Muscle of leg (tissue), 16 donors: ENCODE measurements at places on chromosomes 5 and 9. TPM values are rescaled to one million over a fixed set of nuclear protein-coding genes. Genes with fewer than 3 reads are reported as not detected.
A peak's percentile ranks its signal among the peaks of the same experiment; 100 is the strongest.

The RMRP gene
- not detected for polyA plus RNA-seq

GRCh38 chr5:103667068-103667467 lies 104.5 kb upstream of the NUDT12 start:
- no peak for DNase-seq

DNA sequence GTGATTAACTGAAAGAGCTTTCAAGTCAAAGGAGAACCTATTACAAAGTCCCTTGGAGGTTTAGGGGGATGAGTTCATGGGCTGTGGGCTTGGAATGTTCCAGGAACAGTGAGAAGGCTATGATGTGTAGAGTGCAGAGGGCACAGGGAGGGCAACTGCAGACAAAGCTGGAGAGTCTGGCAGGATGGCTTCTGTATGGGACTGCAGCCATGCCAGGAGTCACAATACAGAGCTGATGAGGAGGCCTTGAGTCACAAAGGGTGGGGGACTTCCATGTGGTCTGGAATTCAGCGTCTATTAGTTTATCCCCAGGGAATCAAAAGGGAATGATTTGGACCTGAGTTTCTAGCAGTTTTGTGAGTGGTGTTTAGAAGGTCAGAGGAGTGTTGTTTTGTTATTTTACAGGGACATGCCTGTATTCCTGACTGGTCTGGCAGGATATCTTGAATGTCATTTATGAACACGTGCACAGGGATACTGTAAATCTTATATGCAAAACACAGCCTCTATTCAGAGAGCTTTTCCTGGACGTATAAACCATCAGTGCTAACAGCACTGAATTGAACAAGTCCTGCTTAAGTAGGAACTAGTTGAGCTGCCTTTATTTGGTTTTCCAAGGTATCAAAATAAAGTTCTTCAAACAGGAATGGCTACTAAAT lies 14.3 kb upstream of the TEK start:
- no peak for DNase-seq

- DNase-seq: no peak
These were observed 43.4 kb upstream of the BICD2 start for GRCh38 chr9:92807757-92808725.

The CBY3 gene
- polyA plus RNA-seq: 0.62 TPM

DNA sequence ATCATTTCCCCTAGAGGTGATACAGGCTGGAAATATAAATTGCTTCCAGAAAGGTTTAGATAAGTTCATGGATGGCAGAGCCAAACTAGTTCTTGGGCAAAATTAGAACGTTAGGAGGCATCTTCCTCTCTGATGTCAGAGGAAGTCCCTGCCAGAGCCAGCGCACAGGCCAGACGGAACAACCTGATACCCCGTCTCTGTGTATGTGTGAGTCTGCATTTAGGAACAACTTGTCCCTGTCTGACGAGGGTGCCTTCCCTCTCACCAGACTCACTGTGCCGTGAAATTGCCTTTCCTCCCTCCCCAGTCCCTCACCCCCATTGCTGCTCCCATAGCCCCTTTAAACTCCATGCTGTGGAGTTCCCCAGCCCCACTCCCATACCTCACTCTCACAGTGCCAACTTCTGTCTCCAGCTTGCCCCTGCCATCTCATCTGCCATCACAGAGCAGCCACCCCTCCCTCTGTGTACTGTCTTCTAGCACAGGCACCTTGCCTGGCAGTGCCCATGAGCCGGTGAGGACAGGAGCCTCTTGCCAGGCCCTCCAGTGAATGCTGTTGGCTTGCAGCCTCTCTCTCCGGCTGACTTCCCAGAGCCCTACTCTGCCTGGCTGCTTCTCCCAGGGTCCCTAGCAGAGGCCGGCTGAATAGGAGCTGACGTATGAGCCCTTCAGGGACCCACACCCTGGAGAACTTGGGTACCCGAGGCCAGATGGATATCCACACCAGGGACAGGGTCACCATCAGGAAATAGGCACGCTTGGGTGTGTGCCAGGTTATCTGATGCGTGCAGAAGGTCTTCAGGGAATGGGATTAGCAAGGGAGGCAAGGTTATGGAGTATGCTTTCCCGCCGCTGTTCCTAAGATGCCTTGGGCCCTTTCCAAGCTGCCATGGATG lies 26.7 kb downstream of the UNC5A start:
- no peak for DNase-seq

- DNase-seq: no peak
These were observed 1.4 kb upstream of the QSOX2 start for GRCh38 chr9:136246849-136247550.

The SGCD gene
- 82.7 TPM for polyA plus RNA-seq

- no peak for DNase-seq
These were observed 58.0 kb upstream of the ARRDC3 start for GRCh38 chr5:91441082-91441481.

GRCh38 chr5:1524799-1525623 lies 1.3 kb upstream of the LPCAT1 start:
- no peak for DNase-seq

- DNase-seq: peak; percentile 4
These were observed 53.1 kb upstream of the EDIL3 start for GRCh38 chr5:84437673-84438315.

DNA sequence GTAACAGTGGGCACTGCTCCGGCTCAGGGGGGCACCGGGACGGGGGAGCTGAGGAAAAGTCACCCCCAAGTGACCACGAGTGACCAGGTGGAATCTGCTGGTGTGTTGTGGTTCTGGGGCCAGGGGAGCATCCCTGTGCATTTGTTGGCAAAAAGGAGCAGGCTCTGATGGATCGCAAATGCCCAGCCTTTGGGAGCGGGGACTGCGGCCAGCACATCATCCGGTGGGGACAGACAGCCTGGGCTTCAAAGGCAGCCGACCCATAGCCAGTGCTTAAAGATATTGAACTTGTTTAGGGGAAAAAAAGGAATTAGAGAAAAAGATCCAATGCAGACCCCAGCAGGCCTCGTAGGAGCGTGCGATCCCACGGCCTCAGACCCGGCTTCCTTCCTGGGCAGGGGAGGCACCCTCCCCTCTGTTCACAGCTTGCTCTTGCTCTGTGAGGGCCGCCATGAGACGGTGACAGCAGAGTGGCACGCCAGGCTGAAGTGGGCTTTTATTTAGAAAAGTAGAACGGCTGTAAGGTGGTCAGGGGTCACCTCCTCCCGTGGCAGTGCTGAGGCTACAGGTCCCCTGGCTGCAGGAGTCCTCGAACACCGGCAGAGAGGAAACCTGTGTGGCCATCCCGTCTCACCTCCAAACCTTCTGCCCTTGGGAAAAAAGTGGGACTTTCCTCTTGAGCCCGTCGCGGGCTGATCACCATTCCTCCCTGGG lies 41.2 kb downstream of the COL5A1 start:
- DNase-seq: no peak

- DNase-seq: no peak
These were observed 30.4 kb downstream of the NUDT12 start for GRCh38 chr5:103532086-103532734.

- DNase-seq: no peak
These were observed 372.0 kb upstream of the KCNN2 start for GRCh38 chr5:113989913-113990305.

GRCh38 chr5:6488021-6488420 lies 39.4 kb downstream of the UBE2QL1 start:
- DNase-seq: no peak

DNA sequence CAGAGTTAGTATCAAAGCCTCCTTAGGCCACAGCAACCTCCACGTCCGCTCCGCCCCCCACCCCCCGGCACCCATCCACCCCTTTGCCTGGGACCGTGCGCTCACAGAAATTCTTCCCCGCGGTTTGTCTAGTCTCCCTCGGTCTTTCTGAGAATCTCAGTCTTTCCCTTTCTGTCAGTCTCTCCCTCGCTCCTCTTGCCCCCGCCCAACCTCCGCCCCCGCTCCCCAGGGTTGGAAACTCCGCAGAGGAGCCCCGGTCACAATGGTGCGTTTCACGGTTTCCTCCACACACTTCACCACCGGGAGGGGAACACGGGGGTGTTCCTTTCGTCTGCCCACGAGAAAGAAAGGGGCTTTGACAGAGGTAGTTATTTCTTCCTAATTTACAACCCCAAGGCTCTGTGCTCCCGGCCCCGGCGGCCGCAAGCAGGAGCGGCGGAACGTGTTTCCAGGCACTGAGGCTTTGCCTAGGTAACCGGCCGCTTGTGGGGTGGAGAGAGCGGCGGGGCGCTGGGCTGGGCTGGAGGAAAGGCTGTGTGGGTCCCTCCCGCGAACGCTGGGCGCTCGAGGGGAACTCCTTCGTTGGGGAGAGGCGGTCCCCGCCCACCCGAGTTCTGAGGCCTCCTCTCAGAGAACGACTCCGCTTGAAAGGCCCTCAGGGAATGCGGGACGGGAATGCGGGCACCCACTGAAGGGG lies 2.1 kb downstream of the NR4A3 start:
- peak; percentile 40 for DNase-seq

- peak; percentile 70 for DNase-seq
These were observed 1.1 kb upstream of the JADE2 start for GRCh38 chr5:134524272-134524825.

DNA sequence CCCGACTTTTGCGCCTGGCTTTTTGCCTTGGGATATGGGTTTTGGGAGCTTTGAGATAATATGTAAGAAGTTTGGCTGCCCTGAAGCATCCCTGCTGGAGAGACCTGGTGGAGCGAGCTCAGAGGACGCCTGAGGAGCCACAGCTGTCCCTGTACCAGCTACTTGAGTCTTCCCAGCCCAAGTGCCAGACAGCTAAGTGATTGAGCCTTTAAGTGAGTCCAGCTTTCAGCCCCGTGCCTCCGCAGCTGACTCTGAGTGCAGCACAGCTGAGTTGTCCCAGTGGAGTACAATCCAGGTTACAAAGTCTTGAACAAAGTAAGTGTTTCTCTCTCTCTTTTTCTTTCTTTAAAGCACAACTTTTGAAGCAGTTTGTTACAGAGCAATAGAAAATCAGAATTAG lies 203.8 kb upstream of the DAP start:
- peak; percentile 15 for DNase-seq

GRCh38 chr5:37837414-37838032 lies 2.3 kb downstream of the GDNF start:
- DNase-seq: peak; percentile 84

GRCh38 chr5:117082977-117083376 lies 508.4 kb upstream of the SEMA6A start:
- DNase-seq: peak; percentile 83

The ATP10B gene
- 0.60 TPM for polyA plus RNA-seq

GRCh38 chr5:59749782-59750520 lies 143.6 kb downstream of the PDE4D start:
- DNase-seq: no peak

The CRHBP gene
- 0.57 TPM for polyA plus RNA-seq

DNA sequence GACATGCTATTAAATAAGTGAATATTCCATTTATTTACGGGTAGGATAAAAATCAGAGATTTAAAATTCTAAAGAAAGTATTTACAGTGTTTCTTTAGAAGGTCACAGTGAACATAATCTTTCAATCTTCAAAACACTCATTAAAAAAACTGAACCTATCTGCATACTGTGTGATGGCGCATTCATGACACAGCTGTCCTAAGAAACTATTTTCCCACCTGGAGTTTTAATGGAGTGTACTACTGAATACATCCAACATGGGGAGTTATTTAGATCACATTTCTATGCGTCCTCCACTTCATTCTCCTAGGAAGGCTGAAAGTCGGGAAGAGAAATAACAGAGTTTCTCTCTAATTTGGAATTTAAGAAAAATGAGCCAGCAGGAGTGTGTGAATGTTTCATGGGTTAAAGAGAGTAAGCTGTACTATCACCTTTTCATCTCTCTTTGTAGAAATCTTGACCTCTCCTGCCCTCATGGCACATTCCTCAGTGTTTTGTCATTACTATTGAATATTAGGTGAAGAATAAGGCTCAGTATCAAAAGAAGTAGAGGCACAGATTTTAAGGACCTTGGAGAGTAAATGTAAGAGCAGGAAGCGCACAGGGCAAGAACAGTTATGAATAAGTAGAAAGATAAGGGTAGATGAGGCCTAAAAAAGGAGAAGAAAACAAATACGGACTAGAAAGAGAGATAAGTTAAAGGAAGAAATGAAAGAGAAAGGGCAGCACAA lies 551.2 kb upstream of the TUSC1 start:
- no peak for DNase-seq

GRCh38 chr9:102405218-102405867 lies 589.8 kb upstream of the CYLC2 start:
- no peak for DNase-seq

GRCh38 chr5:9125852-9126251 lies 420.0 kb downstream of the SEMA5A start:
- no peak for DNase-seq

The FKTN gene
- 13.2 TPM for polyA plus RNA-seq

DNA sequence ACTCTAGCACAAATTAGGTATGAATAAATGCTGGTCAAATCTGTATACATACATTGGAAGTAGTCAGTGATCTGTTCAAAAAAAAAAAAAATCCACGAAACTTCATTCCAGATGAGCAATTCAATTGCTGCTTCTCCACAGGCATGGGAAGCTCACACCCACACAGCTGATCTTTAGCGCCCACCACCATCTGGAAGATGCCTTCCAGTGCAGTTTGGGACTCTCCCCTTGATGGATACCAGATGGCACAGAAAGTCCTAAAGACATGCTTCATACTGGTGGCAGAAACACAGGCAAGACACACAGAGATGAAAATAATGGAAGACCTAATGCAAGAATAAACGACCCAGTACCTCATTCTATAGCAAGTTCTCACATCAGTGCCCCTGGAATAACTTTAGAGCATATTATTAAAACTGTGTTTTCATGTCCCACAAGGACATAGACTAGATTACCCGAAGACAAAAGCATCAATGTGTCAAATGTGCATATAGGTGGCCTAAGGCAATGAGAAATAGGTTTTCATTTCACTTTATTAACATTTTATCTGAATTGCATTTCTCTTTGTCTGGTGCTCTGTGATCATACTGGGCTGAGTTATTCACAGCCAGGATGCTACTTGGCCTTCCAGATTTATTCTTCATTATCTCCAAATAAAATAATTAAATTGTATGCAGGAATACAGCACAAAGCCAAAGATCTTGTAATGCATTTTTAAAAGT lies 135.4 kb upstream of the TAS2R1 start:
- DNase-seq: no peak

- no peak for DNase-seq
These were observed 179.1 kb downstream of the ADAMTS12 start for GRCh38 chr5:33712664-33713063.

The SMARCA2 gene
- 149 TPM for polyA plus RNA-seq

GRCh38 chr5:55102348-55102747 lies at the start of gene GZMA:
Gene GZMA (plus strand): TSS chr5:55102646. CDS start chr5:55102683, 37 bp downstream.
- no peak for DNase-seq
